ENCODE measurements at places on chromosomes 2 and 18.
A peak's percentile ranks its signal among the peaks of the same experiment; 100 is the strongest.

DNA sequence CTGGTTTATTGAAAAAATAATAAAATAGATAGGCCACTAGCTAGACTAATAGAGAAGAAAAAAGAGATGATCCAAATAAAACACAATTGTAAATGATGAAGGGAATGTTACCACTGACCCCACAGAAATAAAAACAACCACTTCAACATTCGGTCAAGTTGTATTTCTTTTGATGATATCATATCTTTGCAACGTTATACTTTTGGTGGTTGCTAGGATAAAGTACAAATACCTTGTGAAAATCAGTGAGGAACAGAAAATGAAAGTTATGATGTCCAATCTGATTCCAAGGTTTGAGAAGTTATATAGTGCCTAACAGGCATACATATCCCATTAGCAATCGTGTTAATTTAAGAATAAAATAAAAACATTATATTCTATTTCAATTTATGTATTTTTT is 6.6 kb upstream of the ASNSD1 start:
- no peak for DNase-seq
- H3K4me3 ChIP-seq, result no peak overlapping the region
- peaks cover 5% of the 10 kb centered on the region for H3K4me1 ChIP-seq
- H3K27ac ChIP-seq, result no peak overlapping the region
- peaks cover 5% of the 10 kb centered on the region for H3K36me3 ChIP-seq

DNA sequence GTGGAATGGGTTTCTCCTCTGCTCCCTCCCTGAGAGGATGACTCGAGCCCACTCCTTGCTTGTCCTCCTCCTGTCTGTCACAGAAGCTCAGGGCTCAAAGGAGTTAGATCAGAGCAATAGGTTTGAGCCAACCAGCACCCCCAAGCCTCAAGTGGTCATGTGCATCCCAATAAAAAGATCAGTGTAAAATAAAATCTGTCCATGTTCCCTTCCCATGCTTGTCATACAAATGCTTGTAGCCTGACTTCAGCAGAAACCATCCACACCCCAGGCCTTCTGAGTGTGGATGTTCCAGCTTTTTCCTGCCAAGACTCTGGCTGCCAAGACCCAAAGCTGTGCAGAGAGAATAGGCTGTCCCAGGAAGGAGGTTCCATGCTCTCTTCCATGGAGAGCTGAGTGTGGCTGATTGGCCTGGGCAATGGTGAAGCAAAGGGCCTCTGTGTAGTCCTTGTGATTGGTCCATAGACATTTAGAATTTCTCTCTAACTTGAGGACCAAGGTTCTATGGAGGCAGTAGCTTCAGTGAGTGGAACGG is 67.4 kb downstream of the GYPC start:
- DNase-seq, result no peak
- H3K36me3 ChIP-seq, result no peaks in the 10 kb centered on the region
- peaks cover 5% of the 10 kb centered on the region for H3K27me3 ChIP-seq
- no peak overlapping the region for H3K27ac ChIP-seq

DNA sequence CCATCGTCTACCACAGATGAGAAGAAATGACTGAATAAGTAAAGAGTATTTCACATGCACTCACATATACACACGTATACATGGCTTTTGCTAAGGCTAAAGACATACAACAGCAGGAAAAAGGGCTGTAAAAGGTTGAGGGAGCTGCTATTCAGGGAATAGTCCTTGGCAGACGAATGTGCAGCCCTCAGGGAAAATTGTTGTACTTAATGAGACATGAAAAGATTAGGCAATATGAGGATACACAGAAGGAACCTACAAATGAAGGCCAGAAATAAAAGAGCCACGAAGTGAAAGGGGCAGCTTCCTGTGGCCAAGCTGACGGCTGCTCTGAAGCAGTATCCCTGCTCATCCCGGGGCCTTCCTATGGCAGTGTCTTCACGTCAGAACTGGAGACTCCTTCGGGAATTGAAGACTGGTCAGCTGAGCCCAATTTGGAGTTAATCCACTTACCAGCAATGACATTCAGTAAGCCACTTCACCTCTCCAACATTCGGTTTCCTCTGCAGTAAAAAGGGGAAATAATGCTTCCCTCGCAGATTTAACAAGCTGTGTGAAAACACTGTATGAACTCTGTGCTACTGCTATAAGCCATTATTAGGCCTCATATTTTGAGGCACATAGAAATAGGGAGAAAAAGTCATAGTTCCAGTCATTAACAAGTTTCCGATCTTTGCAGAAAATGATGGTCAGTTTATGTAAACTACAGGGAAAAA is 221.8 kb downstream of the STK39 start:
- H3K27ac ChIP-seq, result peak overlapping the region; percentile 6
- H3K4me3 ChIP-seq, result no peak overlapping the region
- no peak for DNase-seq
- H3K4me1 ChIP-seq, result peaks cover 32% of the 10 kb centered on the region

DNA sequence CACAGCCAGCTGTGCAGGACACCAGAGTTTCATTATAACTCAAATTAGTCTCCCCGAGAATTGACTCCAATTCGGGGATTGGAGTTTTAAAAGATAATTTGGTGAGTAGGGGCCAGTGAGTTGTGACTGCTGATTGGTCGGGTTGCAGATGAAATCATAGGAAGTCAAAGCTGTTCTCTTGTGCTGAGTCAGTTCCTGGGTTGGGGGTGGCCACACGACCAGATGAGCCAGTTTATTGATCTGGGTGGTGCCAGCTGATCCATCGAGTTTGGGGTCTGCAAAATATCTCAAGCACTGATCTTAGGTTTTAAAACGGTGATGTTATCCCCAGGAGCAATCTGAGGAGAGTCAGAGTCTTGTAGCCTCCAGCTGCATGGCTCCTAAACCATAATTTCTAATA is 82.7 kb upstream of the SLC66A3 start:
- no peak overlapping the region for H3K27ac ChIP-seq
- H3K4me3 ChIP-seq, result no peak overlapping the region
- no peak for DNase-seq
- no peaks in the 10 kb centered on the region for H3K36me3 ChIP-seq
- peaks cover 9% of the 10 kb centered on the region for H3K27me3 ChIP-seq

GRCh38 chr2:65024149-65024829 is 31.9 kb upstream of the CEP68 start:
- H3K27ac ChIP-seq, result no peak overlapping the region
- H3K36me3 ChIP-seq, result peaks cover 7% of the 10 kb centered on the region
- no peak for DNase-seq
- no peaks in the 10 kb centered on the region for H3K27me3 ChIP-seq
- peaks cover 9% of the 10 kb centered on the region for H3K4me1 ChIP-seq

- DNase-seq, result no peak
- H3K4me1 ChIP-seq, result peaks cover 8% of the 10 kb centered on the region
- no peak overlapping the region for H3K27ac ChIP-seq
- H3K27me3 ChIP-seq, result no peaks in the 10 kb centered on the region
These were observed 280.9 kb upstream of the CDH2 start for GRCh38 chr18:28457784-28458183.

- no peaks in the 10 kb centered on the region for H3K27me3 ChIP-seq
- H3K4me1 ChIP-seq, result peaks cover 10% of the 10 kb centered on the region
These were observed 19.9 kb downstream of the RBMS1 start for GRCh38 chr2:160473468-160474318.

DNA sequence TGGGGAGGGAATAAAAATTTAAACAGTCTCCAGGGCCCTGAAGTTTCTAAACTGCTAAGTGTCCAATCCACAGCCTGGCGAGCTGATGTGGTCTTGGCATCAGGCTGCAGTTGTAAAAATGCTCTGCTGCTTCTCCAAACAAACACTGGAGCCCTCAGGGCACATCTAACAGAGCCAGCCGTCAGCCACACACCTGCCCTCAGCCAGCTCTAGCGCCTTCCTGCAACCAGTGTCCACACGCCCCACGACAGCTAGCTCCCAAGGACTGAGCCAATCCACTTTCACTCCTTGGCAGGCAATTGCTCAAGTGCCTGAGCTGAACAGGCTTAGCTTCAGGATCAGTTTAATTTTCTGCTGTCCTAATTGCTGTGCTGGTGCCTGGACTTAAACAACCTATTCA is 446.4 kb upstream of the RAB12 start:
- no peaks in the 10 kb centered on the region for H3K36me3 ChIP-seq
- no peaks in the 10 kb centered on the region for H3K4me1 ChIP-seq
- H3K4me3 ChIP-seq, result no peak overlapping the region
- no peak for DNase-seq

- no peaks in the 10 kb centered on the region for H3K36me3 ChIP-seq
- no peak overlapping the region for H3K27ac ChIP-seq
- peaks cover 3% of the 10 kb centered on the region for H3K27me3 ChIP-seq
- H3K4me1 ChIP-seq, result no peaks in the 10 kb centered on the region
These were observed 212.3 kb upstream of the TRIB2 start for GRCh38 chr2:12504443-12504842.

DNA sequence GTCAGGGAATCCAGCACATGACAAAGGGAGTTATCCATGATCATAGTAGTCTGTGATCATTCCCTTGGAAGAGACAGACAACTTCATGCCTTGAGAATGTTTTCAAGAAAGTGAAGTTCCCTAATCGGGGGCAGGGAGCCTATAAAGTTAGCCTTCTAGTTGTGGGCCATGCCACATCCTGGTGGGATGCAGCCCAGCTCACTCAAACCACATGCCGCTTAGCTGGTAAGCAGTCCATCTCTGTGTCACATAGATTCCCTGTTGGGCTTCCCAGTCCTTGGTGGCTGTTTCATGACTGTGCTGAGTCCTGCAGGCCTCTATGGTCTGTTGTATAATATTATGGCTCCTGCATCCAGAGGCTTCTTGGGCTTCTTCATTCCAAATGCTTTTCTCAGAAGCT is 11.4 kb upstream of the ARHGAP25 start:
- H3K4me3 ChIP-seq, result no peak overlapping the region
- H3K27me3 ChIP-seq, result peaks cover 4% of the 10 kb centered on the region
- no peak for DNase-seq
- H3K4me1 ChIP-seq, result no peaks in the 10 kb centered on the region
- H3K36me3 ChIP-seq, result no peaks in the 10 kb centered on the region
- no peak overlapping the region for H3K27ac ChIP-seq

GRCh38 chr2:24409700-24410556 is 49.6 kb upstream of the ITSN2 start:
- H3K4me1 ChIP-seq, result peaks cover 2% of the 10 kb centered on the region
- H3K36me3 ChIP-seq, result no peaks in the 10 kb centered on the region
- H3K4me3 ChIP-seq, result no peak overlapping the region
- H3K27ac ChIP-seq, result no peak overlapping the region

- H3K4me3 ChIP-seq, result no peak overlapping the region
- DNase-seq, result no peak
- H3K4me1 ChIP-seq, result peaks cover 13% of the 10 kb centered on the region
- no peak overlapping the region for H3K27ac ChIP-seq
- no peaks in the 10 kb centered on the region for H3K36me3 ChIP-seq
- H3K27me3 ChIP-seq, result no peaks in the 10 kb centered on the region
These were observed 590.6 kb upstream of the NETO1 start for GRCh38 chr18:73458186-73458964.

GRCh38 chr2:168819829-168820489 is 17.5 kb downstream of the NOSTRIN start:
- no peaks in the 10 kb centered on the region for H3K36me3 ChIP-seq
- H3K4me3 ChIP-seq, result no peak overlapping the region
- H3K27me3 ChIP-seq, result no peaks in the 10 kb centered on the region
- H3K27ac ChIP-seq, result no peak overlapping the region

GRCh38 chr2:75552222-75552621 is 8.5 kb downstream of the EVA1A start:
- H3K4me1 ChIP-seq, result peaks cover 6% of the 10 kb centered on the region
- DNase-seq, result no peak
- peaks cover 11% of the 10 kb centered on the region for H3K36me3 ChIP-seq
- H3K27ac ChIP-seq, result no peak overlapping the region
- no peaks in the 10 kb centered on the region for H3K27me3 ChIP-seq
- no peak overlapping the region for H3K4me3 ChIP-seq

- H3K4me3 ChIP-seq, result no peak overlapping the region
- H3K27ac ChIP-seq, result no peak overlapping the region
- no peaks in the 10 kb centered on the region for H3K27me3 ChIP-seq
- no peak for DNase-seq
- peaks cover 10% of the 10 kb centered on the region for H3K4me1 ChIP-seq
These were observed 45.3 kb downstream of the FOSL2 start for GRCh38 chr2:28437918-28438317.

DNA sequence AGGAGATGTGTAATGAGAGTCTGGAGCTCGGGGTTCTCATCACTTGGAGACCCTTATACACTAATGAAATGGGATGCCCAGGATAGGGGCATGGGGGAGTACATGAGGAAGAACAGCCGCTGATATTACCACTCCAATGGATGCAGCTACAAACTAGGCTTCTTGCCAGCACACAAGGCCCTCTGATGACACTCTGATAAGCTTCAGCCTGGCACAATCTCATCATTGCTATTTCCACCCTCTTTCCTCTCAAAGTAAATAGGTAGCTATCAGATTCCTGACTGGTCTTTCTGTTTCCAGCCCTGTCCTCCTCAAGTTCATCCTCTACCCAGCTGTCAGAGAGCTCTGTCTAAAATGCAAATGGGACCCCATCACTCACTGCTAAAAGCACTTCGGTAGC is 103.0 kb downstream of the GPR39 start:
- H3K27ac ChIP-seq, result no peak overlapping the region
- H3K4me1 ChIP-seq, result no peaks in the 10 kb centered on the region
- no peak for DNase-seq

DNA sequence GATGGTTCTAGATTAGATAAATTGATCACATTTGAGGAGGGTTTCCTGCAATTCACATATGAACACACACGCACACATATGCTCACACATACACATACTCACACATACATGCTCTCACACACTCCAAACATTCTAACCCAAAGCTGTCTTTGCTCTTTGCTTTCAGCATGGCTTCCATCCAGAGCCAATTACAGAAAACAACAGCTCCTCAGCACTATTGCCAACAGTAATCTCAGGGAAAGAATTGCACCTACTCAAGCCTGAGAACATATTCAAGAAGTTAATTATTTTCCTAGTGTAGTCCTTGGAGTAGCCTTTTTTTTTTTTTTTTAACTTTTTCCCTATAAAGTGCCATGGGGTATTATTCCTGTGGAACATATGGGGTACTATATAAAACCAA is 246.9 kb upstream of the PARD3B start:
- H3K4me3 ChIP-seq, result no peak overlapping the region
- DNase-seq, result no peak
- no peaks in the 10 kb centered on the region for H3K36me3 ChIP-seq

DNA sequence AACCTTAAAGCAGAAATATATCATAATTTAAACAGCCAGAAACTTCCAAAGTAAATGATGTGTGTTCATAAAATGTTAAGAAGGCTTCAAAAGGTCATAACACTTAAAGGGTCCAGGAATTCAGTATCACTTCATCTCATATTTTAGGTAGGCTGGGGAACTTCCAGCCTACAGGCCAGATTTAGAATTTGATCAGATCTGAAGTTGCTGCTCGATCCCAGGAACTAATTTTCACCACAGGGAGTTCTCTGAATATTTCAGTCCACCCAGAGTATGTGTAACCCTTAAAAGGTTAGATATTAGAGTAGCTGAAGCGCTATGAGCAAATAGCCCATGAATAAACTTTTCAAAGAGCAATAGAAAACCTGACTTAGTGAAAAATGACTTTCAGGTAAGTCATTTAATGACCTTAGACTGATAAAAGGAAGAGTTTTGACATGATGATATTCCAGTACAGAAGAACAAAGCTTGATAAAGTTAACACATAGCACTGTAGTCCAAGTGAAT is 1.7 kb downstream of the WIPF1 start:
- peaks cover 5% of the 10 kb centered on the region for H3K4me1 ChIP-seq
- no peak overlapping the region for H3K4me3 ChIP-seq
- no peaks in the 10 kb centered on the region for H3K27me3 ChIP-seq
- no peak for DNase-seq
- peaks cover 2% of the 10 kb centered on the region for H3K36me3 ChIP-seq
